Hepatocyte (in vitro differentiated cells): ENCODE measurements at places on chromosomes 13 and 19. TPM values are rescaled to one million over a fixed set of nuclear protein-coding genes. Genes with fewer than 3 reads are reported as not detected.

Gene RNF113B
- polyA plus RNA-seq, result 0.94 TPM in 1 of 2 replicates, not detected in the other

Gene FBXL12
- polyA plus RNA-seq, result 42.3 and 44.4 TPM in 2 replicates

Gene CALR3
- not detected in 2 replicates for polyA plus RNA-seq

Gene ATP4A
- polyA plus RNA-seq, result 3.5 and 5.1 TPM in 2 replicates

Gene TRPC4
- 0.28 and 0.83 TPM in 2 replicates for polyA plus RNA-seq

Gene RFPL4AL1
- not detected in 2 replicates for polyA plus RNA-seq

Gene ZNF528
- polyA plus RNA-seq, result 12.4 and 17.0 TPM in 2 replicates

Gene SUGT1
- 46.3 and 51.1 TPM in 2 replicates for polyA plus RNA-seq

Gene SIGLEC7
- 0.24 and 0.72 TPM in 2 replicates for polyA plus RNA-seq

Gene UBE2L5
- not detected in 2 replicates for polyA plus RNA-seq

Gene MAG
- 0.47 and 0.81 TPM in 2 replicates for polyA plus RNA-seq

Gene CLEC17A
- not detected in 2 replicates for polyA plus RNA-seq

Gene CCDC122
- 10.3 and 14.5 TPM in 2 replicates for polyA plus RNA-seq

Gene LYPD3
- polyA plus RNA-seq, result 13.2 and 13.5 TPM in 2 replicates

DNA sequence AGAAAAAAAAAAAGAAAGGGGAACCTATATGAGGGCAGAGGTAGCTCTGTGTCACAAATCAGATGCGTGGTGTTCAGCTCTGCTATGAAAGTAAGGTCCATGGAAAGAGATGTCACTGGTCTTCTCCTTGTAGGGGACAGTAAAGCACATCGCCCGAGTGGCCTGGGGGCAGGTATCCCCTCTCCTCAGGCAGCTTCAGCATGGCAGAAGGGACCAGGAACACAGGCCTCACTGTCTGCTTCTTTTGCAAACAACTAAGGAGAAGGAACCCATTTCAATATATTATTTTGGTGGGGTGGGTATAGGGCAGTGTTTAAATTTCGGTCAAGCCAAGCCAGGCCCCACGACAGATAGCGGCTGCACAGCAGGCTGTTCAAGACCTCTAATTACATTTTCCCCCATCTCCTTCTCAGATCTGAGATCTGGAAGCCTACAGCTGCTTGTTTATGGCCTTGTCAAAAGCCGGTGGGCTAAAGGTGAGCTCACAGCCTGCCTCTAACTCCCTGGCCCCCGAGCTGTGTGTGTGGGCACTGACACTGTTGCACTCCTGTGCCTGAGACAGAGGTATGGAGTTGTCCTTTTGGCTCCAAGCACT lies 72.8 kb downstream of the HSPH1 start:
- H3K27ac ChIP-seq, result no peak overlapping the region
- no peaks in the 10 kb centered on the region for H3K4me1 ChIP-seq
- H3K27me3 ChIP-seq, result no peaks in the 10 kb centered on the region
- no peak overlapping the region for H3K4me3 ChIP-seq
- no peaks in the 10 kb centered on the region for H3K36me3 ChIP-seq

- no peaks in the 10 kb centered on the region for H3K27me3 ChIP-seq
- H3K4me3 ChIP-seq, result no peak overlapping the region
- H3K27ac ChIP-seq, result no peak overlapping the region
- no peaks in the 10 kb centered on the region for H3K36me3 ChIP-seq
- DNase-seq, result no peak
These were observed 148.4 kb downstream of the AKAP11 start for GRCh38 chr13:42420304-42420703.

GRCh38 chr13:93789058-93789457 lies 562.5 kb downstream of the GPC6 start:
- H3K27me3 ChIP-seq, result no peaks in the 10 kb centered on the region
- no peaks in the 10 kb centered on the region for H3K4me1 ChIP-seq
- no peak overlapping the region for H3K27ac ChIP-seq
- no peaks in the 10 kb centered on the region for H3K36me3 ChIP-seq
- no peak for DNase-seq

GRCh38 chr19:16112778-16113177 lies 1.1 kb downstream of the RAB8A start:
- no peaks in the 10 kb centered on the region for H3K27me3 ChIP-seq
- H3K4me1 ChIP-seq, result peaks cover 12% of the 10 kb centered on the region
- H3K27ac ChIP-seq, result peak overlapping the region; percentile 84
- peak overlapping the region; percentile 59 for H3K4me3 ChIP-seq
- DNase-seq, result no peak

GRCh38 chr19:35767288-35768081 lies 7.9 kb upstream of the ARHGAP33 start:
- H3K27ac ChIP-seq, result no peak overlapping the region
- no peaks in the 10 kb centered on the region for H3K36me3 ChIP-seq
- H3K27me3 ChIP-seq, result no peaks in the 10 kb centered on the region
- no peak overlapping the region for H3K4me3 ChIP-seq
- H3K4me1 ChIP-seq, result no peaks in the 10 kb centered on the region

DNA sequence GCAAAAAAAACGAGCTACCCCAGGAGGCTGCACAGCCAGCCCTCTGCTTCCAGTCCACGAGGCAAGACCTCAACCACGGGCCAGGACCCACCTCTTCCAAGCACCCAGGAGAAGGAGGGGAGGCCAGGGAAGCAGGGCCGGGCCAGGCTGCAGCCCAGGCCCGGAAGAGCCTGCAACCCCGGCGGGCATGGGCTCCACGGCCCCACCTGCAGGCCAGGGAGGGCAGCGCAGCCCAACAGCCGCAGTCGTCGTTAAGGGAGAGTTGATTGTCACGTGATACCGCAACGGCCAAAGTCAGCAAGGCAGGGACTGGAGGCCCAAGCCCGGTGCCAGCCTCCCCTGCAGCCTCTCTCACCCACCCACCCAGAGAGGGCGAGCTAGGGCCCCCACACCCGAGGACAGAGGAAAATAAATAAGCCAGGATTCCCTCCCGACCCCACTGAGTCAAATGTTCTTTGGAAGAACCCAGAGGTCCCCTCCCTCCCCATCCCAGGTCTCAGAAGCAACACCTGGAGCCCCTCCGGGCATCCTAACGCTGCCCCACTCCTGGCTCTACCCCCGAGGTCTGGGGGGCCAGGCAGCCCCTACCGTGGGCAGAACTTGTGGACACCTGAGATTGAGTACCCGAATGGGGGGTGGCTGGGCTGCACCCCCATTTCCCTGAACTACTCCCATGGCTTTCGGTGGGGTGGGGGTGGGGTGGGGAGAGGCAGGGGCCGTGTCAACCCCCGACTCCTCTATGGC lies 5.2 kb upstream of the REXO1 start:
- no peaks in the 10 kb centered on the region for H3K27me3 ChIP-seq
- H3K27ac ChIP-seq, result no peak overlapping the region
- peak; percentile 88 for DNase-seq
- no peak overlapping the region for H3K4me3 ChIP-seq
- no peaks in the 10 kb centered on the region for H3K36me3 ChIP-seq
- H3K4me1 ChIP-seq, result peaks cover 38% of the 10 kb centered on the region

- no peaks in the 10 kb centered on the region for H3K4me1 ChIP-seq
- no peak for DNase-seq
- H3K4me3 ChIP-seq, result no peak overlapping the region
- no peaks in the 10 kb centered on the region for H3K36me3 ChIP-seq
- H3K27ac ChIP-seq, result no peak overlapping the region
- peaks cover 73% of the 10 kb centered on the region for H3K27me3 ChIP-seq
These were observed 1.6 kb upstream of the MLNR start for GRCh38 chr13:49218493-49219051.

- peak; percentile 95 for DNase-seq
- H3K27me3 ChIP-seq, result no peaks in the 10 kb centered on the region
These were observed 2.7 kb upstream of the CNN1 start for GRCh38 chr19:11535792-11536595.

- H3K4me1 ChIP-seq, result no peaks in the 10 kb centered on the region
- H3K36me3 ChIP-seq, result no peaks in the 10 kb centered on the region
- DNase-seq, result no peak
- H3K4me3 ChIP-seq, result no peak overlapping the region
- no peaks in the 10 kb centered on the region for H3K27me3 ChIP-seq
- no peak overlapping the region for H3K27ac ChIP-seq
These were observed 44.8 kb upstream of the OLFM4 start for GRCh38 chr13:52983836-52984235.

DNA sequence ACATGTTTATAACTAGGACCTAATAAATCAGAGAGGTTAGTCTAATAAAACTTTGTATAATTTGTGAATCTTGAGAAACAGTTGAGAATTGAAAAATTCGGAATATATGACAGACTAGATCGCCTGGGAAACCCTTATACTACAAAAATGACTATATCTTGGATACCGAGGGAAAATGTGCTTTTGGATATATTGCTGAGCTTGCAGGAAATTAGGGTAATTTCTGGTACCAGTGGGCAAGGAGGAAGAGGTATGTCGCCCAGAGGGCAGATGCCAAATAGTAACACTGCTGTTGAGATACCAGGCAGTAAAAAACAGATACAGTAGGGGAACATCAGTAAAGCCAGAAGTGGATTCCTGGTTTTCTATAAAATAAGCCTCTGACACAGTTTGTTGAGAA lies 17.3 kb downstream of the MPHOSPH8 start:
- H3K4me1 ChIP-seq, result no peaks in the 10 kb centered on the region
- H3K27me3 ChIP-seq, result no peaks in the 10 kb centered on the region
- no peak overlapping the region for H3K4me3 ChIP-seq
- DNase-seq, result no peak

- H3K4me1 ChIP-seq, result no peaks in the 10 kb centered on the region
- H3K27ac ChIP-seq, result no peak overlapping the region
- H3K27me3 ChIP-seq, result no peaks in the 10 kb centered on the region
- no peaks in the 10 kb centered on the region for H3K36me3 ChIP-seq
- no peak overlapping the region for H3K4me3 ChIP-seq
These were observed 465.9 kb upstream of the ATXN8OS start for GRCh38 chr13:69641773-69642172.

- DNase-seq, result no peak
- no peaks in the 10 kb centered on the region for H3K27me3 ChIP-seq
- no peaks in the 10 kb centered on the region for H3K4me1 ChIP-seq
- no peak overlapping the region for H3K27ac ChIP-seq
- no peaks in the 10 kb centered on the region for H3K36me3 ChIP-seq
- H3K4me3 ChIP-seq, result peak overlapping the region; percentile 33
These were observed 81.7 kb downstream of the ZNF429 start for GRCh38 chr19:21587117-21587461.

- peak overlapping the region; percentile 8 for H3K27ac ChIP-seq
- H3K27me3 ChIP-seq, result no peaks in the 10 kb centered on the region
- H3K36me3 ChIP-seq, result no peaks in the 10 kb centered on the region
- H3K4me1 ChIP-seq, result peaks cover 8% of the 10 kb centered on the region
- no peak overlapping the region for H3K4me3 ChIP-seq
These were observed 8.1 kb downstream of the TIMM29 start for GRCh38 chr19:10936661-10937084.

DNA sequence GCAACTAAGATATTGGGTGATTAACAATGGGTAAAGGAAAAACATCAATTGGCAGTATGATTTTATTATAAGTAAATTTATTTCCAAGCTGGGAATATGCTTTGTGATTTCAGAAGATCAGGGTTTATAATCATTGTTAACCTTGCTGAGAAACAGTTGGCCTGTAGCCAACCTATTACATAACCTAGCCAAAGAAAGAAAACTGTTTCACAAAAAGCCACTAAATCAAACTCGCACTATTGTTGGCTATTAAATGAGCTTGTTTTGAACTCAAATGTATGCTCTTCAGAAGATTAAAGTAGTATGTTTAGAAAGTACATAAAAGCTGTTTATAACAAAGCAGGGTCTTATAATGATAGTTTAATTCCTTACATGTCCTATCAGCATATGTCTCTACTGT lies 151.7 kb downstream of the LHFPL6 start:
- H3K36me3 ChIP-seq, result no peaks in the 10 kb centered on the region
- no peak overlapping the region for H3K4me3 ChIP-seq
- DNase-seq, result peak; percentile 12

- H3K4me1 ChIP-seq, result no peaks in the 10 kb centered on the region
- no peaks in the 10 kb centered on the region for H3K27me3 ChIP-seq
- no peak for DNase-seq
- H3K4me3 ChIP-seq, result no peak overlapping the region
- H3K36me3 ChIP-seq, result no peaks in the 10 kb centered on the region
These were observed 3.2 kb downstream of the CPB2 start for GRCh38 chr13:46101484-46102254.

GRCh38 chr13:66807251-66807650 lies 422.9 kb downstream of the PCDH9 start:
- H3K27ac ChIP-seq, result no peak overlapping the region
- no peak for DNase-seq
- H3K27me3 ChIP-seq, result no peaks in the 10 kb centered on the region
- H3K36me3 ChIP-seq, result no peaks in the 10 kb centered on the region

- no peaks in the 10 kb centered on the region for H3K4me1 ChIP-seq
- no peaks in the 10 kb centered on the region for H3K27me3 ChIP-seq
- no peak overlapping the region for H3K27ac ChIP-seq
- no peak overlapping the region for H3K4me3 ChIP-seq
These were observed 76.6 kb downstream of the B3GLCT start for GRCh38 chr13:31276421-31276820.

DNA sequence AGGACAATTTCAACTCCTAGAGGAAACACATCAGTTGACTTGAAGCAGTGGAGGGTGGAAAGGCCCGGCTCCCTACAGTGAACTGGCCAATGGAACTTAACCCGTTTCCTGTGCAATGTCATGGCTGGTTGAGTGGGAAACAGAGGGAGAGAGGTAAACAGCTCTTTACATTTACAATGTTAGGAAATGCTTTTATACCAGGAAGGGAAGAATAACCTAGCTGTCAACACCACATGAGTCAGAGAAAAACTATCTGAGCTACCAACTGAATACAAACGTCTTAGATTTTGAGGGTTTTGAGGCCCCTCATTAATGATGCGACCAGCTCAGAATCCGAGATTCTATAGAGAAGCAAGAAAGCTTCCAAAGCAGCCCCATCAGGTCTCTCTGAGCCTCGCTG lies 36.7 kb downstream of the CARD8 start:
- H3K36me3 ChIP-seq, result no peaks in the 10 kb centered on the region
- no peaks in the 10 kb centered on the region for H3K27me3 ChIP-seq
- no peak overlapping the region for H3K27ac ChIP-seq
- DNase-seq, result no peak

GRCh38 chr13:87680298-87680697 lies 9.1 kb downstream of the SLITRK5 start:
- H3K27me3 ChIP-seq, result peaks cover 50% of the 10 kb centered on the region
- H3K4me1 ChIP-seq, result peaks cover 4% of the 10 kb centered on the region

- no peak overlapping the region for H3K4me3 ChIP-seq
- H3K27ac ChIP-seq, result peak overlapping the region; percentile 56
- H3K27me3 ChIP-seq, result no peaks in the 10 kb centered on the region
These were observed 90.9 kb downstream of the SIPA1L3 start for GRCh38 chr19:37997911-37998344.

DNA sequence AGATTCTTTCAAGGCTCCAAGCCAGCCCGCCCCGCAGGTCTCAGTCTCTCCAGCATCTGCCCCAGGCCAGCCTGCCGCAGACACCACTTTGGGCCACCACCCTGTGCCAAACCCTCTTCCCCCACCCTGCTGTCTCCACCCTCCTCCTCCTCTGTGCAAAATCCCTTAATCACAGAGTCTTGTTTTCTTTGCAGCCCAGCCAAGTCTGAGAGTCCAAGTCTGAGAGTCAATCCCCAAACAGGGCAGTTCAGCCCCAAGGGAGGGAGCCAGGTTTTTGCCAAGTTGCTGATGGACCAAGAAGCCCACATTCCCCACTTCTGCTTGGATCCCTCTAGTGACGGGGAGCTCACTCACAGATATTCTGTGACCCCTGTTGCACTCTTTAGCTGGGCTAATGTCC lies 3.1 kb downstream of the ADAMTS10 start:
- no peaks in the 10 kb centered on the region for H3K36me3 ChIP-seq
- peaks cover 6% of the 10 kb centered on the region for H3K4me1 ChIP-seq
- no peaks in the 10 kb centered on the region for H3K27me3 ChIP-seq

- H3K4me3 ChIP-seq, result no peak overlapping the region
These were observed 178.2 kb upstream of the TSHZ3 start for GRCh38 chr19:31527443-31527842.

- no peaks in the 10 kb centered on the region for H3K36me3 ChIP-seq
- no peak overlapping the region for H3K27ac ChIP-seq
- no peak for DNase-seq
- no peak overlapping the region for H3K4me3 ChIP-seq
These were observed 70.4 kb downstream of the SIPA1L3 start for GRCh38 chr19:37977391-37977790.
